Stimulated activated CD8-positive, alpha-beta memory T cell treated with anti-CD3 and anti-CD28 coated beads, Interleukin-7, amount 100 ng/mL, for 48 hours (primary cell): ENCODE measurements at places on chromosomes 2 and 18.

- DNase-seq, result no peak
Observed at GRCh38 chr2:177673602-177674595, 281.3 kb downstream of the AGPS start.

GRCh38 chr18:58257461-58257860 is 213.4 kb downstream of the NEDD4L start:
- no peak for DNase-seq

GRCh38 chr2:237495521-237496117 is 8.6 kb downstream of the MLPH start:
- DNase-seq, result no peak

DNA sequence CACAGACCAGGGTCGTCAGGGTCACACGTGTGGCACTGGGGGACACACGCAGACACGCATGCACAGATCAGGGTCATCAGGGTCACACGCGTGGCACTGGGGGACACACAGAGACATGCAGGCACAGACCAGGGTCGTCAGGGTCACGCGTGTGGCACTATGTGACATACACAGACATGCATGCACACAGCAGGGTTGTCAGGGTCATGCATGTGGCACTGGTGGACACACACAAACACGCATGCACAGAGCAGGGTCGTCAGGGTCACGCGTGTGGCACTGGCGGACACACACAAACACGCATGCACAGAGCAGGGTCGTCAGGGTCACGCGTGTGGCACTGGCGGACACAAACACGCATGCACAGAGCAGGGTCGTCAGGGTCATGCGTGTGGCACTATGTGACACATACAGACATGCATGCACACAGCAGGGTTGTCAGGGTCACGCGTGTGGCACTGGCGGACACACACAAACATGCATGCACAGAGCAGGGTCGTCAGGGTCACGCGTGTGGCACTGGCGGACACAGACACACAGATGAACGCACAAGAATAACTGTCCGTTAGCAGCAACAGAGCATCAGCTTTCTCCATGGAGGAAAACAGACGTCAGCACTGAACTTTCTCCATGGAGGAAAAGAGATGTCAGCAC is 34.9 kb downstream of the HDAC4 start:
- DNase-seq, result no peak

DNA sequence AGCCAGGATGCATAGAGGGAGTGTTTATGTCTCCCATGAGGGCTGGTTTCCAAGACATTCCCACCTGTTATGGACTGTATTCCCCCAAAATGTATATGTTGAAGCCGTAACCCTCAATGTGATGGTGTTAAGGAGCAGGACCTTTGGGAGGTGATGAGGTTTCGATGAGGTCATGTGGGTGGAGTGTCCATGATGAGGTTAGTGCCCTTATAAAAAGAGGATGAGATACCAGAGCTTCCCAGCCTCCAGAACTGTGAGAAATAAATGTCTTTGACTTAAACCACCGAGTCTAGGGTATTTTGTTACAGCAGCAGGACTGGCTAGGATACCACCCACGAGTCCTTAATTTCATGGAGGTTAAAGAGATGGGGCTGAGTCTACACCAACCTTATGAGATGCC is 22.6 kb upstream of the EPAS1 start:
- no peak for DNase-seq

DNA sequence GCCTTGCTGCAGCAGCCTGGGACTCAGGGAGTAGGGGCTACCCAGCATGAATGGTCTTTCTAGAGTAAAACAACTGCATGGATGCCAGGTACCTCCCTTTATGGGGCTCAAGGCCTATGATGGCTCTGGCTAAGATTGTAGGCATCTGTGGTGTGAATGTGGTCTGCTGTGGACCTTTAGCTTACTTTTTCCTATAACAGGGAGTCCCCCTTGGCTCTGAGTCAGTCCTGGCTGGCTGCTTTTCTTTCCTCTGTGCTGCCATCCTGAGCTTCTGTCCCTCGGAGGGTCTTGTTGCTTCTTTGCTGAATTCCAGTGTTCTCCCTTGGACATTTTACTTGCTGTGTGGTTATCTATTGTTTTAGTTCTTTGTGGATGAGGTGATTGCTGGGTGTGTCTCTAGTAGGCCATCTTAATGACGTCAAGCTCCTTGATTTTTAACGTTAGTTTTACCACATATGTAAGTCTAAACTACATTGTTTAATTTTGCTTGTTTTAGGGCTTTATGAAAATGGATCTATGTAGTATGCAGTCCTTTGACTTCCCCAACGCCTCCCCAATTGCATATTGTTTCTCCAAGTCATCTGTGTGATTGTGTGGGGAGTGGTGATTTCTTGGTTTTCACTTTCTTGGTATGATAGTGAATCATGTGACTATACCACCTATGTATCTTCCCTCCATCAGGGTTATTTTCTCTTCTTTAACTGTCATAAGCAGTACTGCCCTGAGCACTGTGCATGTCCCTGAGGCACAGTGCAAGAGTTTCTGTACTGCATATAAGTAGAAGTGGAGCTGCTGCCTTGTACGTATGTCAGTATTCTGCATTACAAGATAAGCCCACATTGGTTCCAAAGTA is 92.4 kb downstream of the NCK2 start:
- DNase-seq, result peak; percentile 49

DNA sequence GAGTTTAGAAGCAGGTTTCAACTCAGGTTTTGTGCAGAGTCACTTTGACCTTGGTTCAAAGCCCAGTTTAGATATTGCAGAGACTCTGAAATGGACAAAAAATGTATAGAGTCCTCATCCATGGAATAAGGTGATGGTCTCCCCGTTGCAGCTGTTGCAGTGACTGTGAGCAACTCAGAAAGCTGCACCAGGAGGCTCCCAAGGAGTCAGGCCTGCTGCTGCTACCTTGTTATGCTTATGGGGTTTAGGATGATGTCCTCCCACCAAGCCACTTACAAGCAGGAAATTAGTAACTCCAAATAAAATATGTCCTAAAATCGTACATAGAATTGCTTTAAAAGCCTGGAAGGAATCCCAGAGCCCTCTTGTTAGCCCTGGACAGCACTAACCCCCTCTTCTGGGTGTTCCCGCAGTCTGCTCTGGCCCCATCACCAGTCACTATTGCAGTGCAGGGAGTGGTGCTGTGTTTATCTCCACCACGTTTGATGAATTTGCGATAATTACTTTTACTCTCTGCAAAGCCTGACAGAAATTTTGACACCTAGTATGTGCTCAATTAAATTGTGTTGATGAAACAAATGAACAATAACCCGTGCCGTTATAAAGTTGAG is 189.0 kb downstream of the CNTNAP5 start:
- no peak for DNase-seq

GRCh38 chr2:193476171-193476800 is 1281.6 kb upstream of the TMEFF2 start:
- no peak for DNase-seq

- DNase-seq, result no peak
Observed at GRCh38 chr2:79596403-79596802, 83.6 kb downstream of the CTNNA2 start.
